AG09309 (cell line): ENCODE measurements at places on chromosomes 5 and 9.

GRCh38 chr5:41831155-41831554 is 39.1 kb downstream of the OXCT1 start:
- no peak for DNase-seq

- DNase-seq = no peak
These were observed 40.5 kb upstream of the CTSL start for GRCh38 chr9:87685441-87685840.

GRCh38 chr5:44952376-44952775 is 143.6 kb downstream of the MRPS30 start:
- no peak for DNase-seq

DNA sequence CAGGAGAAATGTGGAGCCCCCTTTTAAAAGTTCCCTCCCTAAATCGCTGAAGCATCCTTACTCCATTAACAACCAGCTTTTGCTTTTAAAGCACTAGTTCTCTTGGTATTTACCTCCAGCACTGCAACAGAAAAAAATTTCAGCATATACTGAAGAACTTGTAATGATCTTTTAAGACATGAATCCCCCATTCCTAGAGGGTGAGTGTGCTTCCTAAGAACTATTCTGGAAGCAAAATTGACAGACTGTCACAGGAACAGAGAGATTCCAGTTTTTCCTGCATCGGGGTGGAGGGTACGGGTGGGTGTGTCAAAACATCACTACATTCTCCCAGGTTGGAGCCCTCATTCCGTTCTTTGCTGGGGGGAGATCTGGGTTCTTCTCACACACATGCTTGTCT is 151.9 kb downstream of the EBF1 start:
- no peak for DNase-seq

DNA sequence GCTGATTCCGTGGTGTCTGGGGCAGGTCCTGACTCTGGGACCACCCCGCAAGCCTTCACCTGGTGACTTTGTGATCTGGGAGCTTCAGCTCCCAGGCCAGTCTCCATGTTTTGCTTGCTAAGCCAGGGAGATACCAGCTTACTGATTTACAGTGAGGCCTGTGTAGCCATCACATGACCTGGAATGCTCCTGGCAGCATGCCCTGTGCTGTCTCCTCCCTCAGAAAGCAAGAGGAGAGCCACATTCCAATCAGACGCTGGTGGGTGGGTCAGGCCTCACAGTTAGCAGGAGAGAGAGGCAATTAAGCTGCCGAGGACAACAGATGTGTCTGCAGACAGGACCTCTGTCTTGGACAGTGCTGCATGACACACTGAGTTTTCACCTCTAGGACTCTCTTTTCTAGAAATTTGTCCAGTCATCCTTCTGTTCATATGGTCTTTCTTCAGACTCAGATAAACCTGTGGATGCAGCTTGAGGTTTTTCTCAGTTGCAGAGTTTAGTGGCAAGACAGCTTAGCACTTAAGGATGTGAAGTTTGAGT is 24.4 kb upstream of the GRPEL2 start:
- DNase-seq = peak; percentile 84

GRCh38 chr9:76454311-76454710 is 4.7 kb upstream of the GCNT1 start:
- DNase-seq = no peak

DNA sequence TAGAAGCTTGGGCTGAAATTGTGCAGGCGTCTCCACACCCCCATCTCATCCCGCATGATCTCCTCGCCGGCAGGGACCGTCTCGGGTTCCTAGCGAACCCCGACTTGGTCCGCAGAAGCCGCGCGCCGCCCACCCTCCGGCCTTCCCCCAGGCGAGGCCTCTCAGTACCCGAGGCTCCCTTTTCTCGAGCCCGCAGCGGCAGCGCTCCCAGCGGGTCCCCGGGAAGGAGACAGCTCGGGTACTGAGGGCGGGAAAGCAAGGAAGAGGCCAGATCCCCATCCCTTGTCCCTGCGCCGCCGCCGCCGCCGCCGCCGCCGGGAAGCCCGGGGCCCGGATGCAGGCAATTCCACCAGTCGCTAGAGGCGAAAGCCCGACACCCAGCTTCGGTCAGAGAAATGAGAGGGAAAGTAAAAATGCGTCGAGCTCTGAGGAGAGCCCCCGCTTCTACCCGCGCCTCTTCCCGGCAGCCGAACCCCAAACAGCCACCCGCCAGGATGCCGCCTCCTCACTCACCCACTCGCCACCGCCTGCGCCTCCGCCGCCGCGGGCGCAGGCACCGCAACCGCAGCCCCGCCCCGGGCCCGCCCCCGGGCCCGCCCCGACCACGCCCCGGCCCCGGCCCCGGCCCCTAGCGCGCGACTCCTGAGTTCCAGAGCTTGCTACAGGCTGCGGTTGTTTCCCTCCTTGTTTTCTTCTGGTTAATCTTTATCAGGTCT is at the start of gene C9orf72:
Gene C9orf72, minus strand, starts transcription at position 564 of the 716 bp plus-strand sequence. CDS start 6,361 bp downstream, outside the sequence.
- DNase-seq = no peak

- DNase-seq = no peak
These were observed 16.4 kb downstream of the PPP3R2 start for GRCh38 chr9:101578378-101578777.

GRCh38 chr5:176188506-176189193 is 49.6 kb upstream of the SIMC1 start:
- DNase-seq = no peak

GRCh38 chr9:2615497-2615896 is 6.1 kb upstream of the VLDLR start:
- DNase-seq = no peak

- DNase-seq = no peak
These were observed 540.3 kb downstream of the HINT1 start for GRCh38 chr5:130624805-130625204.

- peak; percentile 42 for DNase-seq
These were observed 16.4 kb upstream of the C5orf58 start for GRCh38 chr5:170216257-170216864.
